ENCODE measurements at places on chromosomes 12 and 14. TPM values are rescaled to one million over a fixed set of nuclear protein-coding genes. Genes with fewer than 3 reads are reported as not detected.

DNA sequence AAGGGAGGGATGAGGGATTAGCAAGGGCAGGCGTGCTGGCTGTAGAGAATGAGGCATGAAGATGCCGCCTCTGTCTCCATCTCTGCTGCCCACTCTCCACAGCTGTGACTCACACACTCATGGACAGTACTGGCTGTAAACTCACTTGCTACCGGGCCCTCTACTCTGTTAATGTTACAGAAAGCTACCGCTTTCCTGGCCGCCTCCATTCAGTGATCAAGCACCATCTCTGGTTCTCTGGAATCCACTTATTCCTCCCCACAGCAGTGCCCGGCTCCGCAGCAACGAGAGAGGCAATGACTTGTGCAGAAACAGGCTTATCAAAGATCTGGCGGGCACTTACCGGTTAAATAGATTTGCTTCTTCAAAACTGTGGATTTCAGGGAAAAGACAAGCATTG, 34.8 kb downstream of the AMN start:
- peak; percentile 54 for DNase-seq

DNA sequence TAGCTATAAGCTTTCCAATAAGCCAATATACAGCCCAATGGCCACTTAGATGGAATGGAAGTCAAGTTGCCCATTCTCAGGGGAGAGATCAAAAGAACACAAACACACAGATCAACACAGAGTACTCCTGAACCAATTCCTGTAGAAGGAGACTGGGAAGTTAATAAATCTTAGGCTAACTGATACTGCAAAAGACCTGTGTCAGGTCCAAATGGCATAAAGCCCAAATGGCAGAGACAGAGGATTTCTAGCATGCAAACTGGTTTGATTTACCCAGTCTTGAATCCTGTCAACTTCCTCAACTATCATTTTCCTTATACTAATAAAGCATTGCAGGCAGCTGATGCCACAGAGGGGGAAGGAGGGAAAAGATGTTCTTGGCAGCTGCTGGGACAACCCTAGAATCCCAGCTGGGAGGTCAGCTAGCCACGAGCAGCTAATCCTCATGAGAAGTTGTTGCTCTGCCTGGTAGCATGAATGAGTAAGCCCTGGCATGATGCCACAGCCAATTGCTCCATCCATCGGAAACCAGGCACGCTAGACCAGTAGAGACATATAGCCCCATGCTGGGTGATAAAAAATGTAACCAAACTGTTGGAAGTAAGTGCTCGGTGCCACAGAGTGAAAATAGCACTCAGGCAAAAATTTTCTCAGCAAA, 26.2 kb downstream of the ANG start:
- DNase-seq: no peak

DNA sequence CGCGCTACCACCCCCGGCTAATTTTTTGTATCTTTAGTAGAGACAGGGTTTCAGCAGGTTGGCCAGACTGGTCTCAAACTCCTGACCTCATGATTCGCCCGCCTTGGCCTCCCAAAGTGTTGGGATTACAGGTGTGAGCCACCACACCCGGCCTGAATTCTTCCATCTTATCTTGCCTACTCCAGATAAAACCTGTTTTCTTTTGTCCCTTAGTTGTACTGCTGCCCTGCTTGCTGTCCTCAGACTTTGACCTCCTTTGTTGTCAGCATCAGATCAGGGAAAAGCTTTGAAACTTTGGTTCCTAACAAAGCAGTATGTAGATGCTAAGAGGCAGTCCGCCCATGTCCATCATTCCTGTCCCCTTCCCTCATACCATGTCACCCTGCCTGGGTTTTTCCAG, 15.9 kb downstream of the COPZ1 start:
- no peak for DNase-seq

GRCh38 chr12:101327546-101327945, 47.6 kb downstream of the UTP20 start:
- DNase-seq: no peak

Gene EMP1
- 6.6 TPM for total RNA-seq
